ENCODE measurements at places on chromosomes 11 and 22.

- DNase-seq: no peak
Observed at GRCh38 chr11:64078905-64079304, 43.2 kb downstream of the FLRT1 start.

GRCh38 chr11:21390430-21390829 is 721.0 kb downstream of the NELL1 start:
- DNase-seq: no peak

DNA sequence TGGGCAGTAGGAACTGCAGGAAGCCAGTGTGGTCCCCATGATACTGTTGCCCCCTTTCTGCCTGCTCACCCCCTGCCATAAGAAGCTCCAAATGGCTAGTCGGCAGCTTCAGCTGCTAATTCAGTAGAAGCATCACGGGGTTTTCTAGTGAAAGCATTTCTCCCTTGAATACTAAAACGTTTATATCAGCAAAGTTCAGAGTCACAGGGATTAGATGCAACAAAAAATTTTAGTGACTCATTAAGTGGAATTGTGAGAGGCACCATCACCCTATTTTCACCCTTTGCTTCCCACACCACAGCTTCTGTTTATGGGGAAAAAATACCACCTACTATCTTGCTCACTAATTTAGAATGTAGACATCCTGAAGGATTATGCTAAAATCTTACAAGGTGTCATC is 25.2 kb downstream of the RAB39A start:
- no peak for DNase-seq

- DNase-seq: no peak
Observed at GRCh38 chr11:119484741-119485605, 62.0 kb upstream of the THY1 start.

GRCh38 chr22:38549101-38549894 is 20.7 kb downstream of the DMC1 start:
- no peak for DNase-seq

GRCh38 chr11:35838071-35838470 is 105.8 kb upstream of the LDLRAD3 start:
- DNase-seq: no peak

DNA sequence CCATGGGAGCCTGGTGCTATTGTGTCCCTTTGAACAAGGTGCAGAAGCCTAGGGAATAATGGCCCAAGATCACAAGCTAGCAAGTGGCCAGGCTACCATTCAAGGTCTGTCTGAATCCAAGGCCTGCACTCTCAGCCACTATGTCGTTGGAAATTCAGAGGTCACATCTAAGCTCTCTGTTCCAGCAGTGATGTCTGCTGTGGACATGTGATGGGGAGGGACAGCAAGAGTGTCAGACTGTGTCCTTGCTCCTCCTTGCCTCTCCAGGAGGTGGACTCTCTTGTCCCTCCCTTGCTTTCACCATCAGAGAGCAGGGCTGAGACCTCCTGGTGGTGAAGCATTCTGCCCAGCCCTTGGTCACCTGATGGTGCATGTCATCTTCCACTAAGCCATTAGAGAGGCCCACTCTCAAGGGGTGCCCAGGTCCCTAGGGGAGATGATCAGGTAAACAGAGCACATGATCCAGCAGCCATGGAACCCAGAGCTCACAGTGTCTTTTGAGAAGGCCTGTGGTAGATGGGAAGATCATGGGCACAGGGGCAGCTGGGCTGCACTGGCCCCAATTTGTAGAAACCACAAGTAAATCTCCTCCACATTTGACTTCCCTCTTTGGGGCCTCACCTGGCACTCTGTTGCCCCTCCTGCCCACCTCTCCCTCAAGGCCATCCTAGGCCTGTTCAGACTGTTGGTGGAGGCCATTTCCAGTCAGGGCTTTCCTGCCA is 37.1 kb upstream of the SUSD2 start:
- no peak for DNase-seq

GRCh38 chr22:24699876-24700275 is 74.6 kb downstream of the PIWIL3 start:
- no peak for DNase-seq

Data from stimulated activated CD4-positive, alpha-beta T cell treated with anti-CD3 and anti-CD28 coated beads, Interleukin-15, amount 100 ng/mL, for 1 hour (primary cell).